ENCODE measurements at places on chromosomes 11 and 22.

DNA sequence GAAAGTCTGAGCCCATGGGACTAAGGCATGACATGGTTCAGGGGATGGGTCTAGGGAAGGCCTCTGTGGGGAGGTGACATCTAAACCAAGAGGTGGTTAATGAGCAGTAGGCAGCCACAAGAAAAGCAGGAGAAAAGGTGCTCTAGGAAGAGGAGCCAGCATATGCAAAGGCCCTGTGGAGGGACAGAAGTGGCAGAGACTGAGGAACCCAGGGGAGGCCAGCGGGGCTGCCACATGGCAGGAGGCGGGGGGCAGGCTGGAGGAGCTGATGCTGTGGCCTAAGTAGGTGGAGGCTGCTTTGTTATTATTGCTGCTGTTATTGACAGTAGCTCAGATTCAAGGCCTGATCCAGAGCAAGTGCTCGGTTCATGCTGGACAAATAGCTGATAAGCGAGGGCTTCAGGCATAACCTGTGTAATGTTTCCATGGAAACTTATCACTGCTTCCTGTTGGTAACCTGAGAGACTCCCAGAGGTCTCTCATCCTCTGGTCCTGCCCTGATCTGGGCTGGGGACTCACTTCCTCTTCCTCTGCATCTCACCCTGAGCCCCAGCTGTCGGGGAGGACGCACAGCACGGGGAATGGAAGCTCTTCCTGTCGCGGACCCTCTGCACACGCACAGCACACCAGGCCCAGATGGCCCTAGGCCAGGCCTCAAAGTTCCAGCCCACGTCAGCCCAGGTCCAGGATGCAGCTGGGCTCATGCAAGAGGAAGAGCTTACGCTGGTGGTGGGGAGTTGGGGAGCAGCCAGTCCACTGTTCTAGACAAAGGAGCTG is 75.2 kb upstream of the TP53I11 start:
- no peak for DNase-seq

GRCh38 chr11:64181506-64182411 is 4.2 kb upstream of the STIP1 start:
- peak; percentile 88 for DNase-seq

GRCh38 chr11:7442588-7443215 is 42.6 kb upstream of the OLFML1 start:
- DNase-seq, result peak; percentile 74

DNA sequence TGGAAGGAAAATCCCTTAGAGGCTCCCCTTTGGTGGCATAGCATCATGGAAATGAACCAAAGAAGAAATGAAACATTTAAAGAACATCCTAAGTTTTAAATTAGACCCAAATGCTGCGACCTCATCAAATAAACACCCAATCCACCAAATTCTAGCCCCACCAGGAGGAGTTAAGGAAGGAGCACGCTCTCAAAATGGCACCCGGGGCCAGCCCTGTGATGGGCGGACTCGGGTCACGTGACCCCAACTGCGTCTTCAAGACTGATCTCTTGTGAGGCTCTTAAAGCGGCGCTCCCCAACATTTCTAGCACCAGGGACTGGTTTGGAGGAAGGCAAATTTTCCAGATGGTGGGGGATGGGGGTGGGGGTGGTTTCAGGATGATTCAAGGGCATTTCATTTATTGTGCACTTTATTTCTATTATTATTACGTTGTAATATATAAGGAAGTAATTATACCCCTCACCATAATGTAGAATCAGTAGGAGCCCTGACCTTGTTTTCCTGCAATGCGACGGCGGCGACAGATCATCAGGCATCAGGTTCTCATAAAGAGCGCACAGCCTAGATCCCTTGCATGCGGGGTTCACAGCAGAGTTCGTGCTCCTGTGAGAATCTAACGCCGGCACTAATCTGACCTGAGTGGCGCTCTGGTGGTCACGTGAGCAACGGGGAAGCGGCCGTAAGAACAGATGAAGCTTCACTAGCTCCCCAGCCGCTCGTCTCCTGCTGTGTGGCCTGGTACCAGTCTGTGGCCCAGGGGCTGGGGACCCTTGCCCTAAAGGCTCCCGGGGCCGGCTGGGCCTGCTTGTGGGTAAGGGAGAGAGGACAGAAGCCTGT is 90.6 kb upstream of the SLC22A12 start:
- no peak for DNase-seq

DNA sequence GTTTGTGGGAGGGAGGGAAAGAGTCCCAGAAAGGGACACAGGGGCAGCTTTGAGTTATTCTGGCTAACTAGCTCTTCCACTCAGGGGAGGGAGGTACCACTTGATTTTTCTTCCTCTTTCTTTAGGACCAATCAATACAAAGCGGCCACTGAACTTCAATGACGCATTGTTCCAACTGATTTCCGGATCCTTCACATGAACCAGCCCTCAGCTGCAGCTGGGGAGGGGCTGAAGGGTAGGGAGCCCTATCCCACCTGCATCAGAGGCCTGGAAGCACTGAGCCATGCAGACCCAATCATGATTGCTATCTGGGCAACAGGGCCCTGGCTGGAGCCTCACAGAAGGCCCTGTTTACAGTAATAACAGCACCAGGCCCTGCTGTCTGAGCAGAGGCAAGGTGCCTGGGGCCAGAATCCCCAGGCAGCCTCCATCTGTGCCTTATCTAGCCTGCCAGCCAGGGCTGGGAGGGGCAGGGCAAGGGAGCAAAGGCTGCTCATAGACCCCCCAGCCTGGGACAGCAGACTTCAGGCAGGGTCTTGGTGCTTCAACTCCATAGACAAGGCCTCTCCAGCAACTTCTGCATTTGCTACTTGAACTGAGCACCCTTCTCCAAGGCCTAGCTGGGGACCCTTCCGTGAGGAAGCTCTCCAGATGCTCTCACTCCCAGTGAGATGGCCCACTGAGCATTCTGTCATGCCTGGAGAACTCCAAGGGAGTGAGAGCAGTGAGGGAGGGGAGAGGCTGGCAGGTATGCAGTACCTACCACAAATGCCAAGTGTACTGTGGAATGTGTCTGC is 22.5 kb downstream of the CLPB start:
- DNase-seq, result no peak

All from MM.1S (cell line).